AML-193 (cell line): ENCODE measurements at places on chromosomes 7 and 10.

GRCh38 chr10:126369125-126369710, 19.1 kb downstream of the ADAM12 start:
- DNase-seq, result no peak

DNA sequence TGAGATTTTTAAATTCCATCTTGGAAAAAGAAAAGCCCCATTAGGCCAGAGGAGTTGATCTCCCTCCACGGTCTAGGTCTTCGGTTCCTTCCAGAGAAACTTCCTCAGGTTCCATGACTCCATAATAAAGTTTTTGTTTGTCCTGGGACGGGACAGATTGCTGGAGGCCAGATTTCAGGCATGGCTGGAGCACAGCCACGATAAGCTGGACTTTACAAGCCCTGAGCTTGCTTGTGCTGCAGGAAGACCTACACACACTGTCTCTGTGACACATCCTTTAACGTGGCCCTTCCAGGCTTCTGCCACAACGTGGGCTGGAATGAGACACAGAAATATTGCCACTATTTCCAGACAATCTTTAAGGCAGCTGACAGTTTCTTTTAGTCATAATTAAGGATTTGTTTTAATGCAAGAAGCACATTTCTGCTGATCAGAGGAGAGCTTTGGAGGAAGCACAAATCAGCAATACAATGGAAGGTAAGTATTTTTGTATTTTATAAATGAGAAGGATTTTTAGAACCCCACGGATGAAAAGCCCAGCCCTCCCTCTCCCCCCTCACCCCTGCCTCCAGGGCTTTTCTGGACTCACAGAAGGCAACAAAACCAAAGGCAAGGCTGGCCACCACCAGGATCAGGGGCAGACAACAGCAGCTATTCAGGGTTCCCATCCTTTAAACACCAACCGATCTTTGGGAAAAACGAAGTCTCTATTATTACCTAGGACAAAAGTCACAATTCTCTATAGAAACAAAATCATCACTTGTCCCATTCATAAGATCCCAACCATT, 6.5 kb downstream of the CTBP2 start:
- no peak for DNase-seq

GRCh38 chr10:97659589-97659988, 19.1 kb downstream of the PI4K2A start:
- DNase-seq, result no peak

GRCh38 chr7:92973293-92973731, 136.9 kb upstream of the CDK6 start:
- DNase-seq, result no peak

DNA sequence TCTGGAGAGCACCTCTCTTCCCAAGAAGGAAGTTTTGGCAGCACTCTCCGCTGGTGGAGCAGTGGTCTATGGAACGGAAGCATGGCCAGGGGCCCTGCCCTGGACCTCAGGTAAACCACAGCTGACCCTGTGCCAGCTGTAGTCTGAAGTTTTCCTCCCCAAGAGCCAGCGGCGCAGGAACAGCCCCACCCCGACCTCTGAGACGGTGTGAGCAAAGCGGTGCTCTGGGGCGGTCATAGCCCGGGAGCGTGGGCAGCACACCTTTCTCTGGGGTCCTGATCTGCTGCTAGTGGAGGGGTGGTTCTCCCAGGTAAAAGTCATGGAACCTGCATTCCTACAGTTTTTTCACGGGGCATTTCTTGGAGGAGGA, 52.6 kb downstream of the TSPAN15 start:
- DNase-seq, result no peak
